ENCODE measurements at places on chromosomes 7 and 10.

- DNase-seq, result no peak
These were observed 6.9 kb upstream of the MRPS24 start for GRCh38 chr7:43876241-43876640.

GRCh38 chr7:25360451-25360850 lies 132.2 kb upstream of the NPVF start:
- DNase-seq, result no peak

GRCh38 chr10:36188080-36188453 lies 546.0 kb upstream of the FZD8 start:
- no peak for DNase-seq

DNA sequence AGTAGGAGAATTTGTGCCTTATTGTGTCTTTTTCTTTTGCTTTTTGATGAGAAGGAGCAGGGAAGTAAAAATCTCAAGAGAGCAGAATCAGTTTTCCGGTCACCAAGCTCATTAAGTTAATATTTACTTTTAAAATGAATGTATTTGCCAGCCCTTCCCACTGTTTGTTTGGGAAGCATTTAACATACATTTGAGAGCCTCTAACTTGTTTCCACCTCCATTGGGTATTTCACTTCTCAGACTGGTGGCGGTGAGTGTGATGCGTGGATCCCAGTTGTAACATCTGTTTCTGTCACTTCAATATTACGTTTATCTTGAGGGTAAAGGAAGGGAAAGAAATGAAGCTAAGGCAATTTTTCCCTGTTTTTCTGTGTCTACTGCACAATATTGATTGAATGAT lies 22.8 kb downstream of the CDK14 start:
- DNase-seq, result no peak

DNA sequence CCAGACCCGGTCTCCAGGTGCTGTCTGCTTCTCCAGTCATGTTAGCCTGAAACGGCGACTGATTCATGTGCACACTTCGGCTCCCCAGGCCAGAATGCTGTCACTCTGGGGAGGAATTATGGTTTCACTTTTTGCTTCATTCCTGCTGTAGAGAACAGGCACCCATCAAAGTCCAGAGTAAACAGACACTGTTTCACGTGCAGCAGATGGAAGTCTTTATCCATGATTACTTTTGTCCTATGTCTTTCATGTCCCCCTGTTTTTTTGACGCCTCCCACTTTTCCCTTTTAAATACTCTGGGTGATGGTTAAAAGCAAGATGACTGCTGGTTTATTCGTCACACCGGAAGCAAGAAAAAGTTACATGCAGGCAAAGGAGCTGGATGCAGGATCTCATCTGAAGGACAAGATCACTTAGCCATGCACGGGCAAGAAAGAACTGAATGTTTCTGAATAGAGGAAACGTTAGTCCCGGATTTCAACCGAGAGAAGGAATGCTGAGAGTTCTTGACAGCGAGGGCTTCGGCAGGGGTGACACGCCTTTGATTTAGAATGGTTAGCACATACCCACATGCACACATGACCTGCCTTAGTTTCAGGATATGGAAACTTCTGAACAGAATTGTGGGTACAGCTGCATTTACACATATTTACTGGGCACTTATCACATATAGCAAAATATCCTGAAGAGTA lies 250.0 kb upstream of the KLF6 start:
- DNase-seq, result peak; percentile 35

DNA sequence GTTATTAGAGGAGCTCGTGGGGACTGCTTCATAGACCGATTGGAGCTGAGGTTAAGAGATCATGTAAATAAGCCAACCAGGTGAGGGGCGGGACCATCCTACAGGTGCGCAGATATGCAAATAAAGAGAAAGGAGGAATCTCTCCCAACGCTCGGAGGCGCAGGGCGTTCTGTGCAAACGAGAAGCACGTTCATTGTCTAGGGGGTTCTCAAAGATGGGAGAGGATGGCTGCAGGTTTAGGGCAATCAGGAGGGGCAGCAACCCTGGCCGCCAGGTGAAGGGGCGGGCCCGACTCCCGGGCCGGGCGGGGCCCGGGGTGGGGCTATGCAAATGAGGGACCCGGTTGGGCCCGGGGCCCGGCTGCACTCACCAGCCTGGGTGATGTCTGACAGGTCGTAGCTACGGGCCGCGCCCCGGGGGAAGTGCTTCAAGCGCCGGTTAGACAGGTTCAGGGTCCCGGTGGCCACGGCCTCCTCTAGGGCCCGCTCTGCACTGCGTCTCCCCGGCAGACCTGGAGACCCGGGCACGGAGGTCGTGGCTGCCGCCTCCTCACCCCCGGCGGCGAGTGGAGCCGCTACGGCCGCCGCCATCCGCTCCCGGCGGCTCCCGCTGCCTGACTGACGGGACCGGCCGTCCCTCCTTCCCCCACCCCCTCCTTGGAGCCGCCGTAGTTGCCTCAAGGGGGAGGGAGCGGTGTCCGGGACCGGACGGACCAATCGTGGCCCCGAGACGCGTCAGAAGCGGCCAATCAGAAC lies at the start of gene LRCH4:
Gene LRCH4, minus strand, starts transcription at position 619 of the 755 bp plus-strand sequence. Its CDS starts 29 bp downstream, at position 590.
- peak; percentile 59 for DNase-seq

DNA sequence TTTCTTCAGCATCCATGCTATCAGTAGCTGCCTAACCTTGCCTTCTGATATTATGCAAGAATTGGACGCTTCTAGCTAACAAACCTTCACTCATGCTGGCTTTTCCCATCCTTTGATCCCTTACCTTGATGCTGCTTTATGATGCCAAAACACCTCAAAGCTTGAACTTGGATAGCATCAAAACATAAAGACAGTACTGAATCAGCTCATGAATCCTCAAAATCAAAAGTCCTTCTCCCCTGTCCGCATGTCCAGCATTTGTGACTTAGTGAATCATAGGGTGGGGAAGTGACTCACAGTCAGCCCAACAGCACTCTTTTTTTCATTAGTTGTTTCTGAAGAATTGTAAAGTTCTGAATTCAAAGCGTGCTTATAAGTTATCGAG lies 89.5 kb upstream of the PIK3CG start:
- DNase-seq, result no peak

- DNase-seq, result no peak
These were observed 7.9 kb upstream of the EMX2 start for GRCh38 chr10:117534321-117535297.

- DNase-seq, result no peak
These were observed 98.5 kb upstream of the RHOBTB1 start for GRCh38 chr10:61042533-61042932.

DNA sequence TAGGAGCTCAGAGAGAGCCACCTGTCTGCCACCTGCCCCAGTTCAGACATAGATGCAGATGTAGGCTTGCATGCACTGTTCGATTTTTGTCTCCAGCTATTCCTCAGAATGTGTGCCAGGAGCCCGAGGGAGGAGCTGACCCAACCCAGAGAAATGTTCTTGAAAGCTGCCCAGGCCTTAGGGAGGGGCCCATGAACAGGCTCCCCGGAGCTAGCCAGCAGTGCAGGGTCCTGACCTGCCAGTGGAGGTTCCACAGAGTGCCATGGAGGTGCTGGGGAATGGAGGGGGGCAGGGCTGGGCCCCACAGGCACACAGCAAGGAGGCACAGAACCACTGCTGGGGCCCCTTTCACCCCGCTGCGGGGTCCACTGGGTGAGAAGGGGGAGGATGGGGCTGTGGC lies 29.6 kb upstream of the SFRP5 start:
- no peak for DNase-seq

DNA sequence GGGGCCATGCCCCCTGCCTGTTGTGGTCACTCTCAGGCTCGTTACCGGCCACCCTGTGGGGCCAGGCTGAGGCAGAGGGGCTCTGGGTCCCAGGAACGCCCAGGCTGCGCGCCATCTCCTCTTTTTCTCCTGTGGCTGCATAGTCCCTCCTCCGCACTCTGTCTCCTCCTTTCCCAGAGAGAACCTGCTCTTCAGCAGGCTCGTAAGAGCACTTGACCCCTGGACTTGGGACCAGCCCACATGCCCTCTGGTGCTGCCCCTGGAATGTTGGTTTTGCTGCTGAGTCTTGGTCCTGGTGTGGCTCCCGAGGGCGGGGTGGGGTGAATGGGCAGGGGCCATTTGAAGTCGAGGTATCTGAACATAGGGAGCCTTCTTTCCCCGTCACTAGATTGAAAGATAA lies 6.6 kb upstream of the BHLHA15 start:
- DNase-seq, result no peak

DNA sequence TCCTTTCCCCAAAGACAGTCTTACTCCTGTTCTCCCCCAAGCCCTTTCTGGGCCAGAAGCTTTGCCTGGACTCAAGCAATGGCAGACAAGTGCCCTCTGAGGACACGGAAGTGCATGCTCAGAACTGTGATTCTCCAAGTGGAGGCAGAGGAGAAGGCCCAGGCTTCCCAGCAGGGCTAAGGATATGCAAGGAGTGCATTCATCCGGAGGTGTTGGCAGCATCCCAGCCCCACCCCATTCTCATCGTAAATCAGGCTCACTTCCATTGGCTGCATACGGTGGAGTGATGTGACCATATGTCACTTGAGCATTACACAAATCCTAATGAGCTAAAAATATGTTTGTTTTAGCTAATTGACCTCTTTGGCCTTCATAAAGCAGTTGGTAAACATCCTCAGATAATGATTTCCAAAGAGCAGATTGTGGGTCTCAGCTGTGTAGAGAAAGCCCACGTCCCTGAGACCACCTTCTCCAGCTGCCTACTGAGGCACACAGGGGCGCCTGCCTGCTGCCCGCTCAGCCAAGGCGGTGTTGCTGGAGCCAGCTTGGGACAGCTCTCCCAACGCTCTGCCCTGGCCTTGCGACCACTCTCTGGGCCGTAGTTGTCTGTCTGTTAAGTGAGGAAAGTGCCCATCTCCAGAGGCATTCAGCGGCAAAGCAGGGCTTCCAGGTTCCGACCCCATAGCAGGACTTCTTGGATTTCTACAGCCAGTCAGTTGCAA lies 1.4 kb upstream of the RBP3 start:
- no peak for DNase-seq

Data from activated CD4-positive, alpha-beta T cell treated with anti-CD3 and anti-CD28 coated beads, Interleukin-2, amount 50 U/mL, for 48 hours (primary cell).